ENCODE measurements at places on chromosomes 4 and X. TPM values are rescaled to one million over a fixed set of nuclear protein-coding genes. Genes with fewer than 3 reads are reported as not detected.

Gene TAF7L
- total RNA-seq = under 0.01 TPM

Gene MID1IP1
- total RNA-seq = 16.5 TPM

Gene CXCL11
- total RNA-seq = not detected

Gene GNRHR
- under 0.01 TPM for total RNA-seq

Gene HTR2C
- 1.5 TPM for total RNA-seq

Gene EXOC1
- 67.6 TPM for total RNA-seq

Gene CFI
- total RNA-seq = 4.7 TPM

Gene NALF2
- total RNA-seq = 2.2 TPM

Gene CXCL5
- 0.25 TPM for total RNA-seq

Gene GPC4
- 4.7 TPM for total RNA-seq

Gene CT45A5
- not detected for total RNA-seq

Gene FAM47E
- 2.5 TPM for total RNA-seq

Gene ATRX
- total RNA-seq = 255 TPM

Gene ZNF141
- 51.4 TPM for total RNA-seq

Gene CCNA2
- 3.9 TPM for total RNA-seq

Gene ACOX3
- total RNA-seq = 31.2 TPM

Gene RENBP
- 1.5 TPM for total RNA-seq

Gene PAGE3
- not detected for total RNA-seq

Gene ADH6
- total RNA-seq = not detected

Gene SCRG1
- total RNA-seq = 3.0 TPM

Gene BTC
- total RNA-seq = 0.25 TPM

Gene NDNF
- total RNA-seq = 6.6 TPM

Gene NEUROG2
- total RNA-seq = 25.1 TPM

Gene ETNPPL
- total RNA-seq = 0.98 TPM

Gene GLRA3
- total RNA-seq = 6.1 TPM

Gene TEX13B
- total RNA-seq = not detected

Gene RASL11B
- 20.9 TPM for total RNA-seq

Gene CAMK2D
- total RNA-seq = 57.3 TPM

Gene FMR1NB
- total RNA-seq = not detected

Gene PCDH18
- total RNA-seq = 17.9 TPM

Gene SSX1
- total RNA-seq = not detected

Gene KIF4A
- 2.5 TPM for total RNA-seq

Gene VCX2
- total RNA-seq = not detected

Gene CPZ
- total RNA-seq = 2.5 TPM

Gene DUX4
- not detected for total RNA-seq

Gene ATP8A1
- total RNA-seq = 151 TPM

Gene NR0B1
- 0.25 TPM for total RNA-seq

Gene LGI2
- total RNA-seq = 0.98 TPM

Gene STBD1
- 0.74 TPM for total RNA-seq

Gene CPE
- 349 TPM for total RNA-seq

Gene LSM6
- 21.1 TPM for total RNA-seq

Gene DSPP
- total RNA-seq = under 0.01 TPM

Gene TRPC5OS
- total RNA-seq = not detected

Gene ATOH1
- not detected for total RNA-seq

Gene SMARCA1
- total RNA-seq = 69.1 TPM

Gene ASB5
- 0.25 TPM for total RNA-seq

Gene AMMECR1
- 2.7 TPM for total RNA-seq

Gene BMX
- total RNA-seq = under 0.01 TPM

Gene MAML3
- total RNA-seq = 5.2 TPM

Gene NDUFC1
- total RNA-seq = 24.8 TPM

Gene JADE3
- 8.6 TPM for total RNA-seq

Gene NLGN3
- 34.7 TPM for total RNA-seq

Gene NAP1L2
- total RNA-seq = 29.7 TPM

Gene CORIN
- total RNA-seq = 0.49 TPM

Gene SHROOM4
- total RNA-seq = 2.0 TPM

Gene GAGE12F
- not detected for total RNA-seq

Gene SRPX2
- 1.2 TPM for total RNA-seq

Gene AGTR2
- total RNA-seq = not detected

Gene SOX3
- total RNA-seq = 6.4 TPM

Gene LIMCH1
- total RNA-seq = 117 TPM
